ENCODE measurements at places on chromosomes 13 and 19.

DNA sequence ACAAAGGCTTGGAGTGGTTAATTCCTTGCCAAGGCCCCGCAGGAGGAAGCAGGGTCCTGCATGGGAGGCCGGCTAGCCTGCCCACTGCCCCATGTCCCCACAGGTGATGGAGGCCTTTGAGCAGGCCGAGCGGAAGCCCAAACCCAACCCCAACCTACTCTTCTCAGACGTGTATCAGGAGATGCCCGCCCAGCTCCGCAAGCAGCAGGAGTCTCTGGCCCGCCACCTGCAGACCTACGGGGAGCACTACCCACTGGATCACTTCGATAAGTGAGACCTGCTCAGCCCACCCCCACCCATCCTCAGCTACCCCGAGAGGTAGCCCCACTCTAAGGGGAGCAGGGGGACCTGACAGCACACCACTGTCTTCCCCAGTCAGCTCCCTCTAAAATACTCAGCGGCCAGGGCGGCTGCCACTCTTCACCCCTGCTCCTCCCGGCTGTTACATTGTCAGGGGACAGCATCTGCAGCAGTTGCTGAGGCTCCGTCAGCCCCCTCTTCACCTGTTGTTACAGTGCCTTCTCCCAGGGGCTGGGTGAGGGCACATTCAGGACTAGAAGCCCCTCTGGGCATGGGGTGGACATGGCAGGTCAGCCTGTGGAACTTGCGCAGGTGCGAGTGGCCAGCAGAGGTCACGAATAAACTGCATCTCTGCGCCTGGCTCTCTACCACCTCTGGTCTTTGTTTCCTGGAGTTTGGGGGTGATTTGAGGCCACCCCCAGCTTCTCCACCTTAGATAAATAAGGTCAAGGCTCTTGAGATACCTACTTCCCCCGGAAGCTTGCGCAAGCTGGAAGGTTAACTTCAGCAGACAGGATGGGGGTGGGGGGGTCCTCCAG, 2.6 kb downstream of the B3GNT8 start:
- no peak for DNase-seq

DNA sequence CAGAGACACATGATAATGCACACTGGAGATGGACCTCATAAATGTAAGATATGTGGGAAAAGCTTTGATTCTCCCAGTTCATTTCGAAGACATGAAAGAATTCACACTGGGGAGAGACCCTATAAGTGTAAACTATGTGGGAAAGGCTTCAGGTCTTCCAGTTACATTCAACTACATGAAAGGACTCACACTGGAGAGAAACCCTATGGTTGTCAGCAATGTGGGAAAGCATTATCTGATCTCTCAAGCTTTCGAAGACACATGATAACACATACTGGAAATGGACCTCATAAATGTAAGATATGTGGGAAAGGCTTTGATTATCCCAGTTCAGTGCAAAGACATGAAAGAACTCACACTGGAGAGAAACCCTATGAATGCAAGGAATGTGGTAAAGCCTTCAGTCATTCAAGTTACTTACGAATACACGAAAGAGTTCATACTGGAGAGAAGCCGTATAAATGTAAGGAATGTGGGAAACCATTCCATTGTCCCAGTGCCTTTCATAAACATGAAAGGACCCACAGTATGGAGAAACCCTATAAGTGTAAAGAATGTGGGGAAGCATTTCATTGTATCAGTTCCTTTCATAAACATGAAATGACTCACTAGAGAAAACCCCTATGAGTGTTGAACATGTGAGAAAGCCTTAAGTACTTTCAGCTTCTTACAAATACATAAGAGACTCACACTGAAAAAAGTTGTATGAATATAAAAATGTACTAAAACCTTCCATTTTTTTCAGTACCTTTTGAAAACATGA, 14.7 kb downstream of the ZNF441 start:
- DNase-seq = no peak

DNA sequence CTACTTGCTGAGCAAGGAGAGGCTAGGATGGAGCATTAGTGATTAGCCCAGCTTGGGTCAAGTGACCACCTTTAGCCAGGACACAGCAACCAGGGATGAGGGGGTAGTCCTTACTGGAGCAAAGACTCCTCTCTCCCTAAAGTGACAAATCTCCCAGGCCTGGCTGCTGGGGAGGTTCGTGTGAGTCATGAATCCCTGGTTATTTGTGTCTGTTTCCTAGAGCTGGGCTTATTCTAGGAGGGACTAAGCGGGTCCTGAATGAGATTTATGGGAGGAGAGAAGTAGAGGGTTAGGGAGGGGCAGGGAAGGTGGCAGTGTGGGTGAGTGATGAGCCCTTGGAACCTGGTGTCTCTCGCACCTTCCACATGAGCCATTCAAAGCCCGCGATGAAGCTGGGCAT, 487.3 kb downstream of the TSHZ3 start:
- DNase-seq = no peak

DNA sequence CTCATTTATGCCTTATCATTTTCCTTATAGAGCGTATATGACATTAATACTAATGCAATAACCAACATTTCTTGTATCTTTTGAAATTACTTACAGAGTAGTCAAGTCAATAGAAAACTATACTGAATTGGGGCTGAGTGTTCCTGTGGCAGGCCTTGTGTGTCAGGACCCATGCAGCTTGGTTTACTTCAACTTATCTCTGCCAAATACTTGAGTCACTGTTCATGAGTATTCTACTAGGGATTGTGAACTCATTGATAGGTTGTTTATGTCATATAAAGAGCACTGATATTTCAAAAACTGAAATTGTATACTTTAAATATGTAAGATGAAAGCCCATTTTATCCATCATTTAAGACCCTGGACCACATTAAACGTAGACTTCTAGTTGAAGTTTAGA, 688.6 kb upstream of the SLITRK1 start:
- no peak for DNase-seq

All from left renal cortex interstitium (tissue), 4 donors.